ENCODE measurements at places on chromosomes 11 and 22. TPM values are rescaled to one million over a fixed set of nuclear protein-coding genes. Genes with fewer than 3 reads are reported as not detected.

DNA sequence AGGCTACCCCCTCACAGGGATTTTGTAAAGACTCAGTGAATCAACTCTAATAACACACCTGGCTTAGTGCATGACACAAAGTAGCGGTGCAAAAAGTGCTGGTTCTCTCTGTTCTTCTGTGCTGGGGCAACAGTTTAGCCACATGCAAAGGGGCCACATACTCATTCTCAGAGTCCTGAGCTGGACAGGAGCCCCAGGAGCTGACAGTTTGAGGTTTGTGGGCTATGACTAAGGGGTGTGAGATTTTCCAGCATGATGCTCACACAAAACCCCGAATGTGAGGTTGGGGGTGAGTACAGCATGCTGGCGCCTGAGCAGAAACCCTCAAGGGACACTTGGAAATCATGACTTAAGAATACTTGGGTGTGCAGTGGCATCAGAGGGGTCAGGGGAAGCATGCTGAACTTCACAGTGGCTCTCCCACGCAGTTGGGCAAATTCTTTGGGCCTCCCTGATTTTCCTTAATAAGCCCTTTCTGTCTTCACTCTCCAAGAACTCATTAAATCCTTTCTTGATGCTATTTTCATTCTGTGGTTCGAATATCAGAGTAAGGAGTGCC is 31.0 kb downstream of the TMPRSS5 start:
- no peak for DNase-seq

- no peak for DNase-seq
Observed at GRCh38 chr11:79374727-79375126, 66.1 kb downstream of the TENM4 start.

DNA sequence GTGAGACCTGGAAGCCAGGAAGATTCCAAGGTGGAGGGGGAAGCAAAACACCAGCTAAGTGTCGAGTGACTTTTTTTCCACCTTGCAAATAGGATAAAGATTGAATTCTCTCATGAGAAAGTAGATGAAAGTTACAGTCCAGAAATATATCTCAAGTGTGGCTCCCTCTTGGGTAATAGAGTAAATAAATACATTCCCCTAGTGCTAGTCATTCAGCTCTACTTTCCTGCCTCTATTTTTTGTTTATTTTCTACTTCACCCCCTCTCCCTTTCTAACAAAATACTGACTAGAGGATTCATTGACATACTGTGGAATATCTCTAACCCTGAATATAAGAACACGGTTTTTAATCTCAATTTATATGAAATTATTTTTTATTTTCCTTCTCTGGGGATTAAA is 19.2 kb upstream of the OOSP4B start:
- no peak for DNase-seq

DNA sequence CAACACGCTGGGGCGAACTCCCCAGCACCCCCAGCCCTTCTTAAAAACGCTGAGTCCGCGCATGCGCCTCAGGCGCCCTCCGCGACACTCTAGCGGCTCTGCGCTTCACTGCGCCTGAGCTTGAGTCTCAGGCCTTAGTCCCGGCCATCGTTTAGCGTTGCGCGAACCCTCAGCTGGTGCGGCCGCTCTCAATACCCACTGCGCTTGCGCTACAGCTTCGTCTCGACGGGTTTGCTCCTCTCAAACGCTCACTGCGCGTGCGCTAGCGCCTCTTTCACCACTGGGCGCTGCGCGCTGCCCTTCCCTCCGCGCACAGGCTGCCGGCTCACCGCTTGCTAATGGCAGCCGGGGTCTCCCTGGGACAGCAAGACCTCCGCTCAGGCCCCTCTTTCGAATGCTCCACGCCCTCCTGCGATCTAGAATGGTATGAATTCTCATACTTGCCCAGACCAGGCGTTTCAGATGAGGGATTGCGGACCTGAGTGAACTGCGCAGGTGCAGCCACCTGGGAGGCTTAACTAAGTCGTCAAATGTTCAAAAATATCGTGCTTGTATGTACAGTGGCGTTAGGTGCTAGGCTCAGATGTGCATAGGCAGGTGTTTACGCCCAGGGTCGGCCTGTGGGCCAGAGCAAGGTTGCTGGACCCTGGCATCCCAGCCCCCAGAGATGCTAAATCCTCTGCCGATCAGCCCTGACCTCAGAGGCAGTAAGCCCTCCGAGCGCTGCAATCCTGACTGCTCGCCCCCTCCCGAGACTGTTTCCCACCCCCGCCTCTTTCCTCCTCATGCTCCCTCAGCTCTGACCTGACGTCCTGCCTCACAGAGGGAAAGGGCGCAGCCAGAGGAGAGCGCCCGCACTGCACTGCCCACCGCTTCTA is at the start of gene SLC2A11:
TSS of gene SLC2A11 (plus strand) at position 270 of the 878 bp plus-strand sequence. CDS start at position 395, 125 bp downstream.
- peak; percentile 98 for DNase-seq

GRCh38 chr11:34086554-34087283 is 18.7 kb upstream of the NAT10 start:
- no peak for DNase-seq

GRCh38 chr11:29634244-29634643 is 382.6 kb downstream of the KCNA4 start:
- DNase-seq, result no peak

DNA sequence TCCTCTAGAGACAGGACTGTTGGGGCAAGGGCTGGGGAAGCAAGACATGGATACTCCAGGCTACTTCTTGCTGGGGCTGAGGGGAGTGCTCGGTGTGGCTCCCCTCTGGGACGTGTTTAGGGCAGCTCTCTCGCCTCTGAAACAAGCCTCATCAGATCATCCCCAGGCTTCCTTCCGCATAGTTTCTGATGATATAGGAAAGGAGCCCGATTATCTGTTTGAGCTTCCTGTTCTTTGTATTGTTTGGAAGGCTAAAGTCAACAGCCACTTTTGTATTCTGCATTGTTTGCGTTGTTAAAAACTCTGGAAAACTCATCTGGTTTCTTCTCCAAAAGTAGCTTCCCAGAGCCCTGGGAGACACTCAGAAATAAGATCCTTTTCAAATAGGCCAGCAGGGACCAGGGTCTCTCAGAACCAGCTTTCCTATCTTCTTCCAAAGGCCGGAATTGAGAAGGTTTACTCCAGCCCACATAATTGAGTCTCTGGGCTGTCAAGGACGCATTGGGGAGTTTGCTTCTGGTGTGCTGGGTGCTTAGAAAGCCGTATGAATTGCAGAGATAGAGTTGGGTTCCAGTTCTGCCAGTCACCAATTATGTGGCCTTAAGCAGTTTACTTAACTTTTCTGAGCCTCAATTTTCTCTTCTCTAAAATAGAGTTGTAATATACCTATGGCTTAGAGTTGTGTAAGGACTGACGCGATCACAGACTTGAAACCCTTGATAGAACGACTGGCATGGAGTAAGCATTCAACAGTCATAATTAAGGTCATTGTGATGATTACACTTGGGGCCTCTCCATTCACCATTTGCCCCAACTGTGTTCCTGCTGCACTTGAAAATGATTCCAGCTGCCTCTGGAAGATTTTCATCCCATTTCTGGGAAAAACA is 19.1 kb downstream of the CD44 start:
- DNase-seq, result no peak

DNA sequence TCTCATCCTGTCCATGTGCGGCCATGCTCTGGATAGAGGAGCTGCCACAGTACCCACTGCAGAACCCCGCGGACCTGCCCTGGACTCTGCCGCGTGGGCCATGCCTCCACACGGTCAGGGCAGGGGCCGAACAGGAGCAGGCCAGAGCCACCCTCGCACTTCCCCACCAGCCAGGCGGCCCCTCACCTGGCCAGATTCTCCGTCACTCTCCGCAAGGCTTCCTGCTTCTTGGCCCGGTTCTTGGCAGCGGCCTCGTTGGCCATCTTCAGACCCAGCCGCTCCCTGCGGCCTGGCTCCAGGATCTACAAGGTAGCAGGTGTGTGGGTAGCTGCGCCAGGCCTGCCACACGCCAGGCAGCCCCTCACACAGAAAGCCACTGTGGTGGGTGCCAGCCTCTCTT is 3.8 kb downstream of the TSSK2 start:
- no peak for DNase-seq

DNA sequence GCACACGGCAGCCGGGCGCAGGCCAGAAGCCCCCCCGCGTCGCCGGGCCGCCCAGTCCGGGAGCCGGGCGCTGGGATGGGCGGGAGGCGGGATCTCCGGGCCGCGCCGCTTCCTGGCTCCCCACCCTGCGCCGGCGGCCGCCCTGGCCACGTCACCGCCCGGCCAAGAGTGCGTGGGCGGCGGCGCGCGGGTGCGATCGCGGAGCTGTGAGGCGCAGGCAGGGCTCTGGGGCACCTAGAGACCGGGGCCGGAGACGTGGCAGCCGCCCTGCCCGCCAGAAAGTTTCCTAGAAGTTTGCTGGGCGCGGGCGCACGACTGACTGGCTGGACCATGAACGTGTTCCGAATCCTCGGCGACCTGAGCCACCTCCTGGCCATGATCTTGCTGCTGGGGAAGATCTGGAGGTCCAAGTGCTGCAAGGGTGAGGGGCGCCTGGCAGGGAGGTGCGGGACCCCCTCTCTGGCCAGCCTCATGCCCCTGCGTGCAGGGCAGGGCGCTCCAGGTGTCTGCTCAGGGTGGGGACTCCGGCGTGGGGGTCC is at the start of gene KDELR3:
TSS of gene KDELR3 (plus strand) at position 193 of the 539 bp plus-strand sequence. CDS start at position 331, 138 bp downstream.
- DNase-seq, result peak; percentile 61

- DNase-seq, result no peak
Observed at GRCh38 chr11:18934195-18934814, 4.9 kb downstream of the MRGPRX1 start.

Gene KLHL35
- total RNA-seq, result not detected

- DNase-seq, result no peak
Observed at GRCh38 chr11:110176366-110177085, 83.3 kb downstream of the ZC3H12C start.

Gene PANX2
- 0.14 TPM for total RNA-seq

DNA sequence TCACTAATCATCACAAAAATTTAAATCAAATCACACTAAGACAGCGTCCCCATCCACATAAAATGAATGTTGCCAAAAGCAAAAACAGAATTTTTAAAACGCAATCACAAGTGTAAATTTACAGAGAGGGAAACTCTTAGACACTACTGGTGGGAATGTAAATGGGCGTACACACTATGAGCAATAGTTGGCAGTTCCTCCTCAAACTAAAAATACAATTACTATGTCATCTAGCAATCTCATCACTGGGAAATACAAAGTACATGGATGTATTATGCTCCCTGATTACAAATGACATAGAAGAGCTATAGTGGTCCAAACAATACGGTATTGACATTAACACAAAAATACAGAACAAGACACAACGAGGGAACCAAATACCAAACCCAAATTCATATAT is 8.7 kb upstream of the RGL4 start:
- no peak for DNase-seq

Gene PHLDB1
- 70.3 TPM for total RNA-seq

Data from left colon (tissue), 2 donors.